ENCODE measurements at places on chromosomes 7 and 10.

GRCh38 chr10:62690703-62691102 lies 113.8 kb upstream of the ADO start:
- DNase-seq: no peak

DNA sequence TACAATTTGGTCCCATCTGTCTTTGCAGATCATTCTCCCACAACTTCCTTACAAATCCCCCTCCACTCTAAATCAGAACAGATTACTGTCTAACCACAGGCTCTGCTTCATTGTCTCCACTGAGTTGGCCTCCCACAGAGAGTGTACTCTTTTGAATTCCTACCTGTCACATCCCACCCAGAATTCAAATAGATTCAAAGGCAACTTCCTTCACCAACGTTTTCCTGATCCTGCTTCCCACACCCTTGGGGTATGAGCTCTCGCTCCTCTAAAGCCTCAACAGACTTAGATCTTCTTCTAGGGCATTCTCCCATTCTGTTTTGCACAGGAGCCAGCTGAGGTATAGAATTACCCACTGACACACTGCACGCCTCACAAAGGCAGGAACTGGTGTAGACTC lies 197.8 kb upstream of the CDCA7L start:
- DNase-seq: no peak

DNA sequence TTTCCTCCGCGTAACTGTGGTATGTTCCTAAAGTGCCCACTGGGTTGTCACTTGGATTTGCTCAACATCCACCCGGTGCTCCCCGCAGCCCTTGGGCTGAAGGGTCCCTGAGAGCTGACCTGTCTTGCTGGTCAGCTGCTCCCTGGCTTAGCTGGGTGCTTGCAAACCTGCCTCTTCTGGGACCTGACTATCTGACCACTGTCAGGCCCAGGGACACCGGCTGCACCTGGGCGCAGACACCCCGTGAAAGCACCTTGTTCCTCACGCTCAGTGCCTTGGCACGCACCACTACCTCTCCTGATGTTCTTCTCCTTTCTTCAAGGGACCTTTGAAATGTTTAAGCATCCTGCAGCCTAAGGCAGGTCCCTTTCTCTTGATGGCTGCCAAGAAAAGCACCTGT lies 26.6 kb upstream of the LARP4B start:
- no peak for DNase-seq

DNA sequence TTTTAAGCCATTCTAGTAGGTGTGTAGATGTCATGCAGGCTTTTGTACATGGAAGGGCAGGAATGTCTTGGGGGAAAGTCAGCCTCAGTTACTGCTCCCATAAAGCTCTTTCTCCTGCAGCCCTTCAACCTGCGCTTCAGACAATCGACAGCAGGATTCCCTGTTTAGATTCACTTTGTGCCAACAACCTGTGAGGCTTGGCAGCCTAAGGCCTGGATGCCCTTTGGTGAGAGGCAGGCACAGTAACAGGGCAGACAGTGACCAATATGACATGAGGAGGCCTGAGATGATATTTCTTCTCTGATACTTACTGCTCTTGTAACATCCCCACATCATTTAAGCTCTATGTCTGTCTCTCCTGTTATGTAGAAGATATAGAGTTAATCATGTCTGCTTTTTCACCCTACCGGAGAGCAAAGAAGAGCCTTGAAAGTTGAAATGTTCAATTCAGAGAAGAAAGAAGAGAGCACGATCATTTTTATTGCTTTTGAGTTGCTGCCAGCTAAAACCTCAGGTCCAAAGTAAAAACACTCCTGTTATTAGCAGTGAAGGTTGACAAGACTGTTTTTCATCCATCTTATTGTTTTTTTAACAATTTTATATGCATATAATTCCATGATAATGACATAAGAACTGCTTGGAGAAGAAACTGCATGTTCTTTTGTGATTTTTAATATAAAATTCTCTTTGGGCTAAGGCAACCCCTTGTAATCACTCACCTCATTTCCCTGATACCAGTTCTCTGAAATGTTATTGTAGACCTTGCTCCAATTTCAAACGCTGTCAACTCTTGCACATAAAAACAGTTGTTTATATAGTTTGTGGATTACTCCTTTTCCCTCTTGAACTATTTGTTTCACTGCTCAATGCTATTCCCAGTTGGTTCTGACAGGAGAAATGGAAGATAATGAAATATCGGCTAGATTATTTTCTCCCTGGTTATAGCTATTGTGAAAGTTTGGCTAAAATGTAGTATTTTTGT lies 140.9 kb downstream of the GALNT17 start:
- peak; percentile 87 for DNase-seq

DNA sequence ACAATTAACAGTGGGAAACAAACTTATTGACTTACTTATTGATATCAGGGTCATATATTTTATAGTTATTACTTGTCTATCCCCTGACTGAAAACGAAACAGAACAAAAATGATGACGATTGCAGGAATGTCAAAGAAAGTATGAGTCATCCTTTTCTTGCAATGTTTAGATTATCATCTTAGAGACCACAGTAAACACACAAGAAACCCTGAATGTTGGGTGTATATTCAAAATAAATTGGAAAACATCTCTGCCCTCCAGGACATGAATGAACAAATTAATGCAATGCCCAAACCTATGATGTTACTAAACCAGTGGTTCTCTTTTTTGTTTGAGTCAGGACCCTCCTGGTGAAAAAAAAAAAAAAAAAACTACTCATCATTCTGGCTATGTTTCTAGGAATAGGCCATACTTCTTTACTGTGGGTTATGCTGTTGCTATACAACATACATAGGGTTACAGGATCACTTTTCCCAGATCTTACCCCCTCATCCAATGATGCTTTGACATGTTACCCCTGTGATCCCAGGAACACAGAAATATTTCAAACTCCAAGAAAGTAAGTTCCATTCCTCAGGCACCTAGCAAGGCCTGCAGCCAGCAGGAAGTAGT lies 623.4 kb upstream of the IGFBP3 start:
- no peak for DNase-seq
